ENCODE measurements at places on chromosomes 6 and 20. TPM values are rescaled to one million over a fixed set of nuclear protein-coding genes. Genes with fewer than 3 reads are reported as not detected.
A peak's percentile ranks its signal among the peaks of the same experiment; 100 is the strongest.

- DNase-seq = no peak
Measured at GRCh38 chr6:148682252-148682651, 64.6 kb upstream of the UST start.

DNA sequence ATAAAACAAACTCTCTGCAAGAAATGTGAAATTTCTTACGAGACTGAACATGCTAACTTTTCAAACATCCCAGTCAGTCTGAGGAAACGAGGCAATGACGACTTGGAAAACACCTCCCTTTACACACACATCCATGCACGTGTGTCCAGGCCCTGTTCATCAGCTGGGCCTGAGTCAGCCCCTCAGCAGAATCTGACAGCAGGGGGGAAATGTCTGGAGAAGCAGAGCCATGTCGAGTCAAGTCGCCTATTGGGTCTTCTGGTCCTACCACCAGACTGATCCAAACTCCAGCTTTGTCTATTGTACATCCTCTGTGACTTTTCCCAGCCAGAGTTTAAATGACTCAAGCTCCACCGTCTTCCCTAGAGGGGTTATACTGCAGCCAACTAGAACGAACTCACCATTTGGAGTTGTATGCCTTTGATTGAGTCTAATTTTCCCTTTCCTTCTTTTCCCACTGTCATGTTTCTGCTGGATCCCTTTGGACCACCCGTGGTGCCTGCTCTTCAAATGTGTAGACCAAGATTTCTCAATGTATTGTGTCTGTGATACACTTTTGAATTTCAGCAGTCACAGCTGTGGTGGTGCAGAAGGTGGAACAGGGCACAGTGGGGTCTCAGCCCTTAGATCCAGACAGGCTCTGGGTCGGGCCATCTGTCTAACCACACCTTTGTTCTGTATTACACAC lies 254.0 kb downstream of the CDC5L start:
- DNase-seq = no peak

- DNase-seq = no peak
Measured at GRCh38 chr20:41426086-41426830, 59.6 kb upstream of the EMILIN3 start.

GRCh38 chr6:81988871-81989270 lies 236.4 kb upstream of the TENT5A start:
- DNase-seq = no peak

DNA sequence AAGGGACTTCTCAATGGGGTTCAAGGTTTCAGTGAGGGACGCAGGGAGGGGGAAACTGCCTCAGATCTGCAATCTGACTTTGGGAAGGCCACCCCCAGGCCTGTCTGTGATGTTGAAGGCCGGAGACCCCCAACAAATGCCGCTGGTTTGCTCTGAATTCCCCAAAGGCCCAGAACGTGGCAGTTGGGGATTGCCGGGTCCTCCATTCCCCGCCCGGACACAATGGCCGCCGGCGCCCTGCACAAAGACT lies 326 bp upstream of the BCL2L1 start:
- no peak for DNase-seq

DNA sequence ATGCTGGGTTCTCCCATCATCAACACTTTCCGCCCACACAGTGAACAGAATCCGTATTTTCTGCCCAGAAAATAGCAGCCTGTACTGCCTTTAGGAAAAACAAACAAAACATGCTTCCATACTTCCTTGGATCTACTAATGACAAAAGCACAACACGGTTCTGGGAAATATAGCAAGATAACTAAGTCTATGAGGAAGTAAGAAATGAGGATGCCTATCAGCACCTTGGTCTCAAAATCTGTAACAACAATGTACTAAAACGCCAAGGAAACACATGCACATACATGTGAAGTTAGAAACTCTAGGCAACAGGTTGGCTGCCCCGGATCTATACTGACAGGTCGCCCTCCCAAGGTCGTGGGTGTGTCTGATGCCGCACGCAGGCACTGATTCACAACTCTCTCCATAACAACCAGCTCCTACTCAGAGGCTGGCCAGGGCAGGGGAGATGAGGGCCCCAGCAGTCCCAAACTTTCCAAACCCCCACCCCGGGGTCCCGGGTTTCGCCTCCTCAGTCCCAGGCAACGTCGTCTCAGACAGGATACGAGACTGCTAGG lies 710 bp downstream of the BTBD9 start:
- DNase-seq = no peak

DNA sequence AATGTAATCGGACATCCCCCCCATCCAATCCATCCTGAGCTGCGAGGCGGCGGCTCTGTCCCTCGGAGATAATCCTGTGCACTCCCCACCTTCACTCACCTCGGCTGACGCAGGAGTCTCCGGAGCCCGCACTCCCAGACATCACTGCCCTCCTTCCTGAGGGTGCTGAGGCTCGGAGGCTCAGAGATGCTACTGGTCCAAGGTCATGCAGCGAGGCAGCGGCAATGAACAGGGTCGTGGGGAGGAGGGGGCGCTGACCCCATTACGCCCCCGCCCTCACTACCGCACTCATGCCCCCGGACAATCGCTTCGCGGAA lies 485 bp downstream of the ADISSP start:
- no peak for DNase-seq

- no peak for DNase-seq
Measured at GRCh38 chr6:34235307-34236130, 1.2 kb upstream of the HMGA1 start.

DNA sequence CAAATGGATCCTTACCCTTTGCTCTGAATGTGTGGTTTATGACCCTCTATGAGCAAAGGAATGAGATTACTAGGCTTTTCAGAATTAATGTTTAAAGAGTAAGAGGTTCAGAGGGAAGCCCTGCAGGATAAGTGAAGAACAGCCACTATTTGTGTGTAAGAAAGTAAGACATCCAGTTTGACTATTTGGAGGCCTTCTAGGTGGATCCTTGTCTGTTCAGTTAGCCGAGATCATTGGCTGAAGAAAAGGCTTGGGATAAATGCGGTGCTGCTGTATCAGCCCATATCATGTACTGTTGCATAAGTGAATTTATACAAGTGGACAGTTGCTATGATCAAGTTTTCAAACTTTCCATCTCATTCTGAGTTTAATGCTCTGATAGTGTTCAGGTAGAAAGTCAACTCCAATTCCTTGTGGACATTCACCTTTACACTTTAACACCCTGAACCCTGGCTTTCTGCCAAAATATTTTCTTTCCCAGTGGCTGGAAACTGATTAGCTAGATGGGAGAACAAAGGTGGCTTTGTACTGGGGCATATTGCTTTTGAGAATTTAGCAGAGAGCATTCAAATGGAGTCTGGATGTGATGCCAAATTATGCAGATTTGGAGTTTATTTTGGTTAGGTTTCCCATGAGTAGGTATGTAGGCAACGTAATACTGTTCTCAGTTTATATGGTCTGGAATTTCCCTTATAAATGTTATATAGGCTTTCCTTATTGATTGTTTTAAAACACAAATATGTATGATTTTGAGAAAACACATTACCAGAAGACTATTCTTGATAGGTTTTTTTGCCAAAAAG lies 15.0 kb downstream of the PARD6B start:
- DNase-seq = no peak

DNA sequence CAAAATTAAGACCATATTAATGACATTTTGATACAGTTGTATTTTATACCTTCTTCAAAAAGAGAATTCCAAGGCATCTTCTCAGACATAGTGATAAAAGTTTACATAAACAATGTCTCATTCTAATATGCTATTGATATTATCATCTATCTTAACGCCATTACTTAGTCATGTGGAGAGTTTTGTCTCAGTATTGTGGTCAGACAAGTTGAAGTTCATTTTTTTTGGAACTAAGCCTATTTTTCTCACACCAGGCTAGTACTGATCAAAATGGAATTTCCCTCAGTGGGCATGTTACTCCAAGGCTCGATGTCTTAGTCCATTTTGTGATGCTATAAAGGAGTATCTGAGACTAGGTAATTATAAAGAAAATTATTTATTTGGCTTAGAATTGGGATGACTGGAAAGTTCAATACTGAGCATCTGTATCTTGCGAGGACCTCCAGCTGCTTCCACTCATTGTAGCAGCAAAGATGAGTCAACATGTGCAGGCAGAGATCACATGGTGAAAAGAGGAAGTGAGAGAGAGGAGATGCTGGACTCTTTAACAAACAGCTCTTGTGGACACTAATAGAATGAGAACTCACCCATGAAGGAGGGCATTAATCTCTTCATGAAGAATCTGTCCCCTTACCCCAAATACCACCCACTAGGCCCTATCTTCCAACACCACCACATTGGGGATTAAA lies 825.5 kb upstream of the MANEA start:
- DNase-seq = no peak

- no peak for DNase-seq
Measured at GRCh38 chr6:23036406-23036983, 467.1 kb downstream of the HDGFL1 start.

DNA sequence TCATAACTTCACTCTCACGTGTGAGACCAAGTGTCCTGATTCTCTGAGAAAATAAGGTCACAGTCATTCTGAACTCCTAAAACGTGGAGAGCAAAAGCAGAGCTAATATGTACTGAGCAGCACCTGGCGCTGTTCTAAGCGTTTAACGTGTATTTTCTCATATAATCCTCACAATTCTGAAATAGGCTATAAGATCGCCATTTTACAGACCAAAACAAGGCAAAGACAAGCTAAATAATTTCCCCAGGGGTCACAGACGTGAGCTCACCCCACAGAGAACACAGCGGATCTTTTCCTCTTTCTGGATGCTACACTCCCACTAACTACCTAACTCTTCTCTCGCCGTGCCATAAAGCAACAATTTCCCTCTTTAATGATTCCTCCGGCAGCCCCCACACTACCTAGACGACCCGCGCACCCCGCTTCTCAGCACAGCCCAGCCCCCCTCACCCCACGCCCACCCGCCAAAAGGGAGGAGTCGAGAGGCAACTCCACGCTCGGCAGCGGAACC lies 636 bp downstream of the SUPT3H start:
- DNase-seq = no peak

GRCh38 chr6:12203001-12203400 lies 87.2 kb upstream of the EDN1 start:
- no peak for DNase-seq

GRCh38 chr6:128882991-128883611 lies at the start of gene LAMA2:
Gene LAMA2 (plus strand): TSS chr6:128883138. CDS start chr6:128883246, 108 bp downstream.
- DNase-seq = no peak

- no peak for DNase-seq
Measured at GRCh38 chr6:136335736-136336363, 46.2 kb upstream of the BCLAF1 start.

GRCh38 chr6:167828325-167828956 lies 1.7 kb downstream of the AFDN start:
- DNase-seq = no peak

DNA sequence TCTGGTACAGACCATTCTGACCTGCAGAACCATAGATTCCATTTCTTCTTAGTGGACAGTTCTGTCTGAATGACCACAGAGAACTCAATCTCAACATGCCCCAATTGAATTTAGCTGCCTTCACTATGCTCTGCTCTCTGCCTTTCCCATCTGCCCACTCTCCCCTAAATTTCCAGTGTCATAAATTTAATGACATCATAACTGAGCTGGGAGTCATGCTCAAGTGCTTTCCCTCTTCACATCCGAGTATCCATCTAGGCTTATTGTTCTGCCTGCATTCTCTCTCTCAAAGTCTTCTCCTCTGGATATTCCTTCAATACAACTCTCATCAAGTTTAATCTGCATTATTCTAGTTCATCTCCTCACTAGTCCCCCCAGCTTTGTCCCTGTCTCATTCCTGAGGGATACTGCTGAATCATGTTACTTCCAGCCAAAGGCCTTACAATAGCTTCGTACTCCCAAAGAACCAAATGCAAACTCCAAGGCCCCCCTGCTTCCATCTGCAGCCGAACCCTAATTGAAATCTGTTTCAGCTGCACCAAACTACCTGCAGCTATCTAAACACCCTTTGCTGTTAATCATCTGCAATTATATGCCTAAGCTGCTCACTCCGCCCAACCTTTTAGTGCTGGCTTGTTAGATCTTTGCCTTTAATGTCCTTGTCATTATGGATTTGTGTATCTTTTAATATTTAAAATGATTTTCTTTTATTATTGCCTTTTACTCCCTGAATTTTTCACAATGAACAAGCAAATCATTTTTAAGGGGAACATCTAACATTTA lies 46.1 kb downstream of the SLC35B3 start:
- no peak for DNase-seq

GRCh38 chr20:16942756-16943155 lies 194.6 kb downstream of the OTOR start:
- DNase-seq = peak; percentile 11

DNA sequence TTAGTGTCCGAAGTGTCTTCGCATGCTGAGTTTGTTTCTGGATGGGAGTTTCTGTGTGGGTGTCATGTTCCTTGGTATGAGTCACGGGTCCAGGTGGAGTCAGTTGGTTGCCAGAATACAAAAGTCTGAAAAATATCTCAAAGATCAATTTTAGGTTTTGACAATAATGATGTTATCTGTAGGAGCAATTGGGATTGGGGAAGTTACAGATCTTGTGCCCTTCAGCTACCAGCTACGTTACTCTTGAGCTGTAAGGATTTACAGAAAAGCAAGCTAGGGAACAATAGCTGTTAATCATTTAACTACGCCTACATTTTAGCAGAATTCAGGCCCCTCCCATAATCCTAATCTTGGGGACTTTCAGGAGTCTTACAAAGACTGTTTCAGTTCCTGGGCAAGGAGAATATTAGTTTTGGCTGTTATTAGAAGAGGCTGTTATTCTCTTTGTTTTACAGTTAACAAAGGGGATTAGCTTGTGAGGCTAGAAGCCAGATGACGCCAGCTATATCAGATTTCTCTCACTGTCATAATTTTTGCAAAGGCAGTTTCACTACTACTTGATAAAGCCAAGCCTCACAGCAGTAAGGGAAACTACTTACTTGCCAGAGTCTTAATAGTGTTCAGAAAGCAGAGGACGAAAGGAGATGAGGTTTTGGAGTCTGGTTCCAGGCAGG lies 15.4 kb upstream of the SLC22A16 start:
- DNase-seq = no peak

PACSIN1 gene
- total RNA-seq = 0.20 TPM

RAD21L1 gene
- 0.25 TPM for total RNA-seq

CNKSR3 gene
- 6.3 TPM for total RNA-seq

FAM135A gene
- total RNA-seq = 30.2 TPM

ASIP gene
- not detected for total RNA-seq

C20orf204 gene
- 0.87 TPM for total RNA-seq

SAMD3 gene
- total RNA-seq = not detected

ENPP4 gene
- total RNA-seq = 7.3 TPM

MOXD1 gene
- total RNA-seq = not detected

TINAG gene
- not detected for total RNA-seq

SYNDIG1 gene
- total RNA-seq = not detected

RXRB gene
- 13.7 TPM for total RNA-seq

LY6G6D gene
- not detected for total RNA-seq

DDR1 gene
- 18.4 TPM for total RNA-seq

All from NCI-H460 (cell line).